Activated CD8-positive, alpha-beta memory T cell treated with anti-CD3 and anti-CD28 coated beads for 4 hours (primary cell): ENCODE measurements at places on chromosomes 11 and 22.

DNA sequence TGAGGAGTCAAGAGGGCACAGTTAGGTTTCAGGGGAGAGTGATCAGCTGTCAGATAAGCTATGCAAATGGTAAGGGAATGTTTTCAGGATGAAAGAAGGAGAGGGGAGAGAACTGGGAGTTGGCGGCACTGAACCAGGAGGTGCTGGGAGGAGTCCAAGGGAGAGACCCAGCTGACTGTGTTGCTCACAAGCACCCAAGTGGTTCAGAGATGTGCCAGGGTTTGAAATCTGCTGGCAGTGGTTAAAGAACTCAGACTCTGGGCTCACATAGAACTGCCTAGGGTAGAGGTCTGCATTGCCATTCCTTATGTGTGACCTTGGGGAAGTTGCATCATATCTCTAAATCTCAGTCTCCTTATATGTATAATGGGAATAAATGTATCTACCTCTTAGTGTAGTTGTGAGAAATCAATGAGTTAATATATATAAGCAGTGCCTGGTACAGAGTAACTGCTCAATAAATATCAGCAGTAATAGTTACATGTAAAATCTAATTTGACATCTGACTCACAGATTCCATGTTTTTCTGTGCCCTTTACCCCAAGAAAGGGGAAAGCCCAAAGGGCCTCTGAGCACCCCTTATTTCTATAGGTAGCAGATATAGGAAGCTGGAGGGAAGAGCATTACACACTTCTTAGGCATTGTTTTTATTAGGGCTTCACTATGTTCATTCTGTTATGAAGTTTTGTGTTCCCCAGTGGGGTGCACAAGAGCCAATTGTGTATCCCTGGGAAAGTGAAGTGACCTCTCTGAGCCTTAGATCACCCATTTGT lies 66.9 kb upstream of the SESN3 start:
- DNase-seq: no peak

DNA sequence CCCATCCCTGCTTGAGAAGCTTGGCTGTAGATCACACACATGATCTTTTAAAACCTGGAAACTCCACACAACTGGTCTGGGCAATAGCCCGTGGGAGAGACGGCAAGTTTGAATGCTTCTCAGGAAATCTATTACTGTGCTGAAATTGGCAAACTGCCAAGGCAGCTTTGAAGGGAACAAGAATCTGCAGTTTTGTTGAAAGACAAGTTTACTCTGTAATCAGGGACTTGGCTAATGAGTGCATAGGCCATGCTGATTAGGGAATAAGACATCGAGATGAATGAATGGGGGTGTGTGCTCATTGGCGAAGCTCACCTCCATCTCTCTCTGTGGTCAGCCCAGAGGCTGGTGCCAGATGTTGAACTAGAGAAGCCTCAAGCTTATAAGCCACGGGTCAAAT lies 218.8 kb downstream of the HIPK3 start:
- DNase-seq: no peak

DNA sequence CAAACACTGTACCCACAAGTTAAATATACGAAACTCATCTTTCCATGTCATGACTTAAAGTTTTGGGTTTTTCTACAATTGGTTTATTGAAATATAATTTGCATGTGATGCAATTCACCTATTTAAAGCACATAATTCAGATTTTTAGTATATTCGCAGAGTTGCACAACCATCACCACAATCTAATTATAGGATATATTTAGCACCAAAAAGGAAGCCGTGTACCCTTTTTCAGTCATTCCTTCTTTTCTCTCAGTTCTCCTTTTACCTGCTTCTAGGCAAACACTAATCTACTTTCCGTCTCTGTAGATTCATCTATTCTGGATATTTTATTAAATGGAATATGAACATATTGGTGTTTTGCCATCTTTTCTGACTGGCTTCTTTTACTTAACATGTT lies 1458.1 kb upstream of the TENM4 start:
- DNase-seq: no peak

GRCh38 chr11:65036931-65037330 lies 4.1 kb upstream of the SAC3D1 start:
- no peak for DNase-seq

DNA sequence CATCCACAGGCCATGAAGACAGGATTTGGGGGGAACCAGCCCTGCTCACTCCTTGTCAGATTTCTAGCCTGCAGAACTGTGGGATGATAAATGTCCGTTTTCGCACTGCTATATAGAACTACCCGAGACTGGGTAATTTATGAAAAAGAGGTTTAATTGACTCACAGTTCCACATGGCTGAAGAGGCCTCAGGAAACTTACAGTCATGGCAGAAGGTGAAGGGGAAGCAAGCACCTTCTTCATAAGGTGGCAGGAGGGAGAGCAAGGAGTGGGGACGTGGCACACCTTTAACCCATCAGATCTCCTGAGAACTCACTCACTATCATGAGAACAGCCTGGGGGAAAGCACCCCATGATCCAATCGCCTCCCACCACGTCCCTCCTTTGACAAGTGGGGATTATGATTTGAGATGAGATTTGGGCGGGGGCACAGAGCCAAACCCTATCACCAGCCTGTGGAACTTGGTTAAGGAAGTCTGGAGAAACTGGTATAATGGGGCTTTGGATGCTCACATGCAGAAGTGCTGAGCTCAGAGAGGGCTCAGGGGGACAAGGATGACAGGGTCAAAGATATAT lies 50.7 kb downstream of the MYEOV start:
- DNase-seq: no peak
